NCI-H524 (cell line): ENCODE measurements at places on chromosomes 5 and 9.

DNA sequence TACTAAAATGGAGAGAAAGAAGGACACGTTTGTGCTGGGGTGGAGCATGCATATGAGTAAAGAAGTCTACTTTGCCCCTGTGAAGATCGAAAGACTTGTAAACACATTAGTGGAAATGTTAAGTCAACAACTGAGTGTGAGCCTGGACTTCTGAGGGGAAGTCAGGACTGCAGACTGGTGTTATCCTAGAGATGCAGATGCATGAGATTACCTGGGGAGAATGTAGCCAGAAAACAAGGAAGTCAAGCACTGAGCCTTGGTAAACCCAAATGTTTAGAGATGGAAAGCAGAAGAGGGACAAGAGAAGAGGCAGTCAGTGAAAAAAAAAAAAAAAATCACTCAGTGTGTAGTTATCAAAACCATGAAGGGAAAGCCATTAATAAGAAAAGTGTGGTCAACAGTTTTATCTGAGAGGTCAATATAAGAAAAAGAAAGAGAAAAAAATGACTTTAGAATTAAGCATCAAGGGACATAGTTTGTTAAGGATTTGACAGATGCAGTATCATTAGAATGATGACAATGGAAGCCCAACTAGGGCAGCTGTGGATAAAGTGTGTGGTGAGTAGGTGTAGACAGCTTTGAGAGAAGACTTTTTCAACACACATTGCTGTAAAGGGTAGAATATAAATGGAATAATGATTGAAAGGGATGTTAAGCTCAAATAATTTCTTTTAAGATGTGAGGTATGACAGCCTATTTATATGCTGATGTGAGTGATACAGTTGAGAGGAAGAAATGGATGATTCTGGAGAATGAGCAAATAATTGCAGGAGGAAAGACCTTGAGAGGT is 22.2 kb downstream of the JAKMIP2 start:
- no peak for DNase-seq

GRCh38 chr9:133634081-133634691 is 2.0 kb upstream of the DBH start:
- DNase-seq, result no peak

DNA sequence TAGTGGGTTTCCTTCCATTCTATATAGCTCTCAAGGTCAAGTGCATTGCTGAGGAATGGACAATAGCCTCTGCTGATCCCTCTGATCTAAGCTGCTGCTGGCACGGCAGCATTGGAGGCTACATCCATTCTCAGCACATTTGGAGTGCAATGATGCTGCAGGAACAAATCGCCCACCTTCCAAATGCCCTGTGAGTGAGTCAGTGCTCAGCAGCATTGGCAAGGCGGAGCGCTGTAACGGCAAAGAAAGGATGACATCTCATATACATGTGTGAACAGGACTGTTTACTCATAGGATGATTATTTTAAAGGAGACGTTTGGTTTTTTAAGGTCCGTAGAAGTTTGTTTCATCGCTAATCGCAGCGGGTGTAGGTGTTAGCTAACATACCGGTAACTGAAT is 408.7 kb downstream of the ARHGEF28 start:
- no peak for DNase-seq

DNA sequence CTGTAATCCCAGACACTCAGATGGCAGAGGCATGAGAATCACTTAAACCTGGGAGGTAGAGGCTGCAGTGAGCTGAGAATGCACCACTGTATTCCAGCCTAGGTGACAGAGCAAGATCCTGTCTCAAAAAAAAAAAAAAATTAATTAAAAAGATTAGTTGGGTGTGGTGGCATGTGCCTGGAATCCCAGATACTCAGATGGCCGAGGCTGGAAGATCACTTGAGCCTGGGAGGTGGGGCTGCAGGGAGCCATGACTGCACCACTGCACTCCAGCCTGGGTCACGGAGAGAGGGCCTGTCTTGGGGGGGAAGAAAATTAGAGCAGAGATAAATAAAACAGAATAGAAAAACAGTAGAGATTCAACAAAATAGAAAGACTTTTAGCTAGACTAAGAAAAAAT is 34.9 kb downstream of the UBTD2 start:
- DNase-seq, result no peak

GRCh38 chr5:175870820-175871447 is 444 bp upstream of the CPLX2 start:
- DNase-seq, result peak; percentile 58

- DNase-seq, result no peak
Observed at GRCh38 chr5:124960266-124960665, 213.8 kb upstream of the ZNF608 start.

GRCh38 chr5:16540421-16540820 is 74.8 kb upstream of the ZNF622 start:
- DNase-seq, result no peak

GRCh38 chr5:135065306-135066265 is 31.6 kb upstream of the PITX1 start:
- DNase-seq, result no peak

DNA sequence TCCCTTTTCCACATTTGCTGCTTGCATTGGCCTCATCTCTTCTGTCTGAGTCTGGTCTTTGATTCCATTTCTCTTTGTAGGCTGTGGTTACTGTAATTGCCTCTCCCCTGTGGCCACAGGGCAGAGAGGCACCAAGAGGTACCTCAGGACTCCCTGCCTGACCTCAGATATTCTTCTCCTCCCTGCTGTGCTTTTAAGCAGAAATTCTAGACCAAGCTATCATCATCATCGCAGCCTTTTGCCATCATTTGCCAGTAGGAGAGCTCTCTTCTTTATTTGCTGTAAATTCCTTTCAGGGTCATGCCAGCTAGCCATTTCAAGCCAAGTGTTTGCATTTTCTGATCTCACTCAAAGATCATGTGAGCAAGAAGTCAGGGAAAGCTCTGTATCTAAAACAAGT is 369.6 kb downstream of the ICE1 start:
- DNase-seq, result no peak

DNA sequence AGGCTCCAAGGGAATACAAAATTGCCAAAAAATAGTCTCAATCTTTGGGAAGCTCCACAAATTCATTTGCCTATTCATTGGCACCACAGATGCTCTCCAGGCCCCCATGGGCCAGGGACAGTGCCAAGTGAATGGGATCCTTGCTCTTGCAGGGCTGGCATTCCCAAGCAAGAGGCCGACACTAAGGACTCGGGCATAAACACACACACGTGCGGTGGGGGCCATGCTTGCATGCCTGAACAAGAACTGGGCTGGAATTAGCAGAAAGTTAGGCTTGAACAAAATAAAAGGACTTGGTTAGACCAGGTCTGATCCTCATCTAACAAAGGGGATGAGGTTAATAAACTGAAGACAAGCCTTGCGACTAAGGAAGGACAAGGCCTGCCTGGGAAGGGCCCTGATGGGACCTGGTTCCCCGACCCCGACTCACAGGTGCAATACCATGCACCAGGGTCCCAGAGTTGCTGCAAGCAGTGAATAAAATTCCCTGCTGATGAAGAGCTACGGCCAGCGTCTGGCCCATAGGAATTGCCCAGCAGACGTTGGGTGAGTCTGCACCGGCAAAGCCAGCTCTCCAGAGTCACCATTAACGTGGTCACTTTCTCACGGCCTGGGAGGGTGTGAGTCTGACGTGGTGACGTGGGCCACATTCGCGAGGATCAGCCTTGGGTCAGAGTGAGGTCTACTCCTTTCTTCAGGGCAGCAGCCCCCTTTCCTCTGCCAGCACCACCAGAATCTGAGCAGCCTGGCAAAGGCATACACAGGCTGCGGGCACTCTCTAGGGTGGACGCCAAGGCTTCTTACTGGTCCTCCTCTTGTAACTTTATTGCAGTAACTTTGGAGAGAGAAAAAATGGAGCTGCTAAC is 77.4 kb upstream of the FCN1 start:
- no peak for DNase-seq

DNA sequence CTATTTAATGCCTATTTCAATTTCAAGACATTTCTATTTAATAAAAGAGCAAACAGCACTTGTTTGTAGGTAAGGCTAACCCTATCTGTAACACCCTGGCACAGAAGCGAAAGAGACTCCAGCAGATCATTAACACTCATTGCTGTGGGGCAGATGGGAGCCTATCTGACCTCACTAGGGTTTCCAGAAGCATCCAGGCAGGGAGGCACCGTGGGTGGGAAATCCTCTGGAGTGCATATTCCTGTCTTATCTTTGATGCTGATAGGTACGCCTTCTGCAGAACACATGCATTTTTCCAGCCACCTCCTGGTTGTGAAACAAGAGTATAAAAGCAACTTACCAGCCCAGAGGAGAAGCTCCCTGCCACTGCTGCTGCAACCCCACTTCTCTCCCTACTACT is 233.7 kb downstream of the GLIS3 start:
- DNase-seq, result no peak

GRCh38 chr9:109411798-109412352 is 86.2 kb downstream of the PTPN3 start:
- DNase-seq, result no peak

DNA sequence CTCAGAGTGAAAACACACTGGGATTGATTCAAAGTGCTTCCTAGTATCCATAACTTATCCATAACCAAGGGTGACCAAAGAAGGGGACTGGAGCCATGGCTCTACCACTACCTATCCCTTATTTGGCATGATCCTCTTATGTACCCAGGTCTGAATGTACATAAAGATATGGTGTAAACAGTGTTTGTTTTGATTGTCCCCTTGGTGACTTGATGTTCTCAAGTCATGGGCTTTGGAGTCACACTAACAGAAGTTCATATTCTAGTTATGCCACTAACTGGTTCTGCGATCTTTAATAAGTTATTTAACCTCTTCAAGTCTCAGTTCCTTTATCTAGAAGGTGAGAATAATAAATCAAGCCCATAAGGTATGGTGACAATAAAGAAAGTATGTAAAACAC is 283.4 kb upstream of the PTGER4 start:
- no peak for DNase-seq

DNA sequence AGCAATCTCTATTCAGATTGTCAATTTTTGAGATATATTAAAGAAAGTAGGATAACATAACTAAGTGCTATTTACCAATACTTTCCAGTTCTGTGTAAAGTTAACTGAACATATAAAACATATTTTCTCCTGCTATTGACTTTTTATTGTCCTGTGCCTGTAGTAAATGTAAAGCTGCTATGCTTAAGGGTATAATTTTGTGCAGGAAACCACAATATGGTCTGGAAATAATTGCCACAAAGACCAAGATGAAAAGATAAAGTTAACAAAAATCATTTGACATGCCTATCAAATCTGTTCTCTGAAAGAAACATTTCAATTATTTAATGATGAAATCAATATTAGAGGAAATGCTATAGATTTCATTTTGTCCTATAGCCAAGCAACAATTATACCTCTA is 121.3 kb downstream of the FGF10 start:
- DNase-seq, result no peak

GRCh38 chr9:136615631-136616306 is 46.9 kb upstream of the EGFL7 start:
- DNase-seq, result no peak

DNA sequence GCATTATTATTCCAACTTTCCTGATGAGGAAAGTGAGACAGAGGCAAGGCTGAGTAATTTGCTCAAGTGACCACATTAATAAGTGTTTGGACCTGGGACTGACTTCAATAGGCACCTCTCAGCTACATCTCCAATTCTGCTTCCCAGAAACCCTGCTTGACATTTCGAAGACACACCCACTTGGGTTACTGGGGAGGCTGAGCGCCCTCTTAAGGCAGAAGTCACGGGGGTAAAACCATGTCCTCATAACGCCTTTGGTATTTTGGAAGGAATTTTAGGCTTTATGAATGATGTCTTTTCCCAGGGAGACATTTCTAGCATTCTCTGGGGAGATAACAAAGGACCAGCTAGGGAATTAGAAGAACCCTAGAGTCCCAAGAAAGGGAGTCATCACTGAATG is 53.3 kb downstream of the TRPC7 start:
- DNase-seq, result no peak

- DNase-seq, result no peak
Observed at GRCh38 chr5:33238826-33239695, 201.7 kb upstream of the TARS1 start.

GRCh38 chr9:136985027-136985602 is 2.3 kb downstream of the LCNL1 start:
- DNase-seq, result no peak

DNA sequence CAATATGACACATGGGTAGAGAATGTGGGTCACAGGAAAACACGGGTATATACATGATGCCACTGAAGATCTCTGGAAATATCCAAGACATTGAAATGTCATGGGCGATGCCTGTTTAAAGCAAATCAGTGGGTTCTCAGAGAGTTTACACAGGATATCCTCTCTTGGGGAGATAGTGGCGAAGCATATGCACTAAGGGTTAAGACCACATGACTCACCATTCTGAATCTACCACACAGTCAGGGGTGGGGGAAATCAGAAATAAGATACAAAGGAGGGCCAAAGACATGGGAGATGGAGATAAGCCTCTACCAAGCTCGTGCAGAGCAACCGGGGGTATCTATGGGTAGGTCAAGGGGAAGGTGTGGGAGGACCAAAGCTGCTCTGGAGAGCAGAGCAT is 58.8 kb downstream of the SH3PXD2B start:
- DNase-seq, result no peak

DNA sequence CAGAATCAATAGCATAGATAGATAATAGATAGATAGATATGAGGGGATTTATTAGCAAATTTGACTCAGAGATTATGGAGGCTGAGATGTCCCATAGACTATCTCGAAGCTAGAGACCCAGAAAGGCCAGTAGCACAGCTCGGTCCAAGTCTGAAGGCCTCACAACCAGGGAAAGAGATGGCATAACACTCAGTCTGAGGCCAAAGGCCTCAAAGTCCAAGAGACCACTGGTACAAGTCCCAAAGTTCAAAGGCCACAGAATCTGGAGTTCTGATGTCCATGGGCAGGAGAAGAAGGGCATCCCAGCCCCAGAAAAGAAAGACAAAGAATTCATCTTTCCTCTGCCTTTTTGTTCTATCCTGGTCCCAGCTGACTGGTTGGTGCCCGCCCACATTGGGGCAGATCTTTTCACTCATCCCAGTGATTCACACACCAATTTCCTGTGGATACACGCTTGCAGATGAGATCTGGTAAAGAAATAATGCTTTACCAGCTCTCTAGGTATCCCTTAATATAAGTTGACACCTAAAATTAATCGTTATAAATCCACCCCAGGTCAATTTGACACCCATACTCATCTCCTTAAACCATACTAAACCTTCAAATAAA is 127.8 kb upstream of the FBN2 start:
- no peak for DNase-seq

DNA sequence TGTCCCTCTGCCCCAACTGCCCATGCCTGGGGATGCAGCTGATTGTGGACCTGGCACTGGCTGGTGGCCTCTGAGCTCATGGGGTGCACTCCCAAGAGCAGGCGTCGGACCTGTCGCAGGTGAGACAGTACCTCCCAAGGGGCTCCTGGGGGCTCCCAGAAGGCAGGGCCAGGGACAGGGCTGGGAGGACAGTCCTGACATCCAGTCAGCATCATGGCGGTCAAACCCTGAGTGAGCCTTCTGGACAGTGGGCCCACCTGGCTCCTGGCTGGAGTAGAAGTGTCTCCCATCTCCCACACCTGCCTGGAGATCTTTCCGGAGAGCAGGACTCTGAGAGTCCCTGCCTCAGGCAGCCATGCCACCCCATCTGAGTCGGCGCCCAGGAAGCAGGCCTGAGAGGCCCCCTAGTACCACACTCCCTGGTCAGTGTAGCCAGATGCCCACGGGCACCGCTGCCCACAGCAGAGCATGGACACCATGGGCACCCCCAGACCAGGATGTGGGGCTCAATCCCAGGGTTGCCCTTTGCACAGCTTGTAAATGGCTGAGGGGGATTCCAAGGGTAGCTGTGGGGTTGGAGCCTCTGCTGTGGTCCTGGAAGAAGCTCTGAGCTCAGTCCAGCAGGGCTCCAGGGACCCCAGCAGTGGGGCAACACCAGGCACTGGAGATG is 6.6 kb downstream of the LCN9 start:
- DNase-seq, result no peak
